ENCODE measurements at places on chromosomes 5 and 9. TPM values are rescaled to one million over a fixed set of nuclear protein-coding genes. Genes with fewer than 3 reads are reported as not detected.

- no peak for DNase-seq
These were observed 129.4 kb downstream of the BASP1 start for GRCh38 chr5:17346811-17347210.

GRCh38 chr5:72486371-72486770, 20.8 kb downstream of the ZNF366 start:
- no peak for DNase-seq

GRCh38 chr9:1048231-1048619, 1.9 kb upstream of the DMRT2 start:
- no peak for DNase-seq

DNA sequence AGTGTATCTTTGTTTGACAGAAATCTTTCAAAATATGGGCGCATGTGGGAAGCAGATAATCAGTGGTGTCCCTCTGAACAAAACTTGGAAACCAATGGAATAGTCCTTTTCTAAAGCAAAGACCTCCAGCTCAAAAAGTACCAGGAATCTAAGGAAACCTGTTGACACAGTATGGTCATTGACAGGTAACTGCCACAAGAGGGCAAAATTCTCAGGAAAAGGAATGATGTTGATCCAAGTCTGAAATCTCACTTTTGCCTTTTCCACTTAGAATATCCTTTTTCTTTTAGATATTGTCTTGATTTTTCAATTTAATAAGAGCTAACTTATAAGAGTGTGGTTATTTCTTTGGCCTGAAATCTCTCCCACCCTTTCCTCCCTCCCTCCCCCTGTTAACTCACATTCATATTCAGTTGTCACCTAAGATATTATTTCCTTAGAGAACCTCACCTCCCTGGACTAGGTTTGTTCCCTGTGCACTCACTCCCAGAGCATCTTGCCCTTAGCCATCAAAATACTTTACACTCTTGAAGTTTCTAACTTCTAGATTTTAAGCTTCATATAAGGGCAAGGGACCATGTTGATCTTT, 59.0 kb upstream of the BARX1 start:
- DNase-seq, result no peak

GRCh38 chr5:83104021-83104420, 26.7 kb downstream of the XRCC4 start:
- no peak for DNase-seq

DNA sequence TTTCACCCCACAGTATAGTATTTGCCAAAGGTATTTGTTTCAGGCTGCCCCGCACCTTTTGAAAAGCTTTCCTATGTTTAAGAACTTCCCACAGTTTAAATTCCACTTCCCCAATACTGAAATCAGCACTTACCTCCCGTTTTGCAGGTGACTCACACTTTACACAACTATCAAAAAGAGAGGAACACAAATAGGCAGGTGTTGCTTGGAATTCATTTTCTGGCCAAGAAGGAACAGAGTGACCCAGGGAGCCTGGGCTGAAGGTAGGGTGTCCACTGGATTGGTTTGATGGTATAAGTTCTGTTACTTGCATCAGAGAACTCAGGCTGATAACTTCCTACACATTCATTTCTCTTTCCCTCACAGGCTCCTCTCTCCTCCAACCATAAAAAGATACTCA, 60.1 kb upstream of the SLC30A5 start:
- DNase-seq, result no peak

DNA sequence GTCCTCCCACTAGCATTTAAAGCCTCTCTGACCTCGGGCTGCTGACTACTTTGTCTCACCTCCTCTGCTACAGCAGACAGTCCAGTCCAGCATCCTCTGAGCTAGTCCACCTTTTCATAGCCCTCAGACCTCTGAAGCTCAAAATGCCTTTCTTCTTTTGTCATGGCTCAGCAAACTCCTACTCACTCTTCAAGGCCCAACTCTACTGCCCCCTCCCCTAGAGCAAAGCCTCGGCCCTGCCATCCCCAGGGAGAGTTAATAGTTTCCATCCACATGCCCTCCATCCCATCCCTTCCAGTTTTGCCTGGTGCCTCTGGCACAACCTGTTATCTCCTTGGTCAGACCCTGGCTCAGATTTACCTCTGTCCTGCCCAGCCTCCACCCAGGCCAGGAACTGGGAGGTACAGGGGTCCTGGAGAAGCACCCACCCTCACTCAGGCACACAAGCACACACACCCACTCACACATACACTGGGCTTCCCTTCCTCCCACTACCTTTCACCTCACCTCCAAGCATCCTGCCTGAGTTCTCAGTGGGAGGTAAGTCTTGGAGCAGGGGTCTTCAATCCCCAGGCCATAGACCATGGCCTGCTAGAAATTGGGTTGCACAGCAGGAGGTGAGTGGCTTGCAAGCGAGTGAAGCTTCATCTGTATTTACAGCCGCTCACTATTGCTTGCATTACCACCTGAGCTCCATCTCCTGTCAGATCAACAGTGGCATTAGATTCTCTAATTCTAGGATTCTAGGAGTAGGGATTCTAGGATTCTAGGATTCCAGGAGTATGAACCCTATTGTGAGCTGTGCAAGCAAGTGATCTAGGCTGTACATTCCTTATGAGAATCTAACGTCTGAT, 18.1 kb downstream of the PDLIM4 start:
- DNase-seq, result no peak

GRCh38 chr9:20985851-20986600, 45.4 kb downstream of the HACD4 start:
- DNase-seq, result no peak

DNA sequence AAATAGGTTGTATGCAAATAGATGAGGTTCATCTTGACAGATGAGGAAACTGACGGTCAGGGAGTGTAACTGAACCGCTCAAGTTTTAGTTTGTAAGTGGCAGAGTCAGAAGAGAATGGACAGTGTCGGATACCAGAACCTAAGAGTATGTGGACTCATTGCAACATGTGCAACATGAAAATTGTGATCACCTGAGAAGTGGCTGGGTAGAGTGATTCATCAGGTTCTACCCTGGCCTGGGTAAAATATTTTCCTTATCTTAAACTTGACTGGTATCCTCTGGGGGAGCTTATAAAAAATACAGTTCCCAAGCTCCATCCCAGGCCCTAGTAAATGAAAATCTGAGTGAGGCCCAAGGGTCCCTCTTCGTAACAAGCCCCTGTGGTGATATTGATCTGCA, 35.2 kb upstream of the MIER3 start:
- DNase-seq, result no peak

GRCh38 chr9:131971482-131972074, 108.1 kb downstream of the MED27 start:
- DNase-seq, result no peak

- DNase-seq, result no peak
These were observed 418.0 kb downstream of the SPATA31D1 start for GRCh38 chr9:82406456-82407085.

DNA sequence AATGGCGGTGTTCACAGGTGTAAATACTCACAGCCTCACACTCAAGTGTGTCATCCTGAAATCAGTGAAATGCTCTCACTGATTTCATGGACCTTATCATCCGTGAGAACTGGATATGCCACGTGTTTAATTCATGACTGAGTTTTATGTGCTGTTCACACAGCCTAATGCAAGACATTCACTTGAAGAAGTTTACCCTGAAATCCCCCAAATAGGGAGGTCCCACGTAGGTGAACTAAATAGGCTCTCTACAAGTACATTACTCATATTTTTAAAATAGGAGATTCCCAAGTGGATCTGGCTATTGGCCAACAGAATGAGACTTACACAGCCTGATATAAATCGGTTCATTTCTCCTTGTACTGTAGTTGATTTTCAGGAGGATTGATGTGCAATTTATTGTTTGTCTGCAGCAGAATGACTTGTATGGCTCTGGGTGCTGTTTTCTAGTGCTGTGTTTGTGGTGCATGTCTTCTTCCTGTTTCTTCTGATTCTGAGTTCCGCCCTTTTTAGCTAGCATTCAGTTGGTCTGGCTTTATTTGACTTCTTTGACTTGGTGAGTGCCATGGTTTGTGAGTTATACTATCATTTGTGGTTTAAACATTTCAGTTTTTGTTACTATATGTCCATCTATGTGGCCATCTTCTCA, 25.1 kb downstream of the TRIO start:
- no peak for DNase-seq

DNA sequence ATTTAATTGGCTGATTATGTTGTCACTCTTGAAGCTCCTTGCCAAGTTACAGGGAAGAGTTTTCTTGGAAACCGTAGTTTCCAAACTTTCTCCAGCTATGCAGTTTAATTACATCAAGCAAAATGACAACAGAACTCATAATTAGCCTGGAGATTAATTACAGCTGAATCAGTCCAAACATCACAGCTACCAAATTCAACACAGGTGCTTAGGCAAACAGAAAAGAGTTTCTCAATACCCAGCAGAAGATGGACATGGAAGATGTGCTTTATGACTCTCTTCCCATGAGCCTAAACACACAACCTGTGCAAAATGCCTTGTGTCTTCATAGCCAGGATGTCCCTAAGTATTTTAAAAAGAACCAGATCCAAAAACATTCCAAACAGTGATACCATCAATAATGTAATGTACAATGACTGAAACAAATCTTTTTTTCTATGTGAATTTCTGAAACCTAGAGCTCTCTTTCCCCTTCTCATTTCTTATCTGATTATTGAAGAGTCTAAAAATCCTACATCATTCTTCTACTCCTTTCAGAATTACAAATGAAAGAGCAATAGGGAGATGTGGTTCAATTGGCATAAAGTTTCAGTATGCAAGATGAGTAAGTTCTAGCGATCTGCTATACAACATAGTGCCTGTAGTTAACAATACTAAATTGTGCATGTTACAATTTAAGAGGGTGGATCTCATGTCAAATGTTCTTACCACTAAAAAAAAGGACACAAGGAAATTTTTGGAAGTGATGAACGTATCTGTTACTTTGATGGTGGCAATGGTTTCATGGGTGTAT, 124.3 kb downstream of the RASEF start:
- DNase-seq, result no peak

- DNase-seq, result no peak
These were observed 6.2 kb downstream of the BARHL1 start for GRCh38 chr9:132588501-132589147.

DNA sequence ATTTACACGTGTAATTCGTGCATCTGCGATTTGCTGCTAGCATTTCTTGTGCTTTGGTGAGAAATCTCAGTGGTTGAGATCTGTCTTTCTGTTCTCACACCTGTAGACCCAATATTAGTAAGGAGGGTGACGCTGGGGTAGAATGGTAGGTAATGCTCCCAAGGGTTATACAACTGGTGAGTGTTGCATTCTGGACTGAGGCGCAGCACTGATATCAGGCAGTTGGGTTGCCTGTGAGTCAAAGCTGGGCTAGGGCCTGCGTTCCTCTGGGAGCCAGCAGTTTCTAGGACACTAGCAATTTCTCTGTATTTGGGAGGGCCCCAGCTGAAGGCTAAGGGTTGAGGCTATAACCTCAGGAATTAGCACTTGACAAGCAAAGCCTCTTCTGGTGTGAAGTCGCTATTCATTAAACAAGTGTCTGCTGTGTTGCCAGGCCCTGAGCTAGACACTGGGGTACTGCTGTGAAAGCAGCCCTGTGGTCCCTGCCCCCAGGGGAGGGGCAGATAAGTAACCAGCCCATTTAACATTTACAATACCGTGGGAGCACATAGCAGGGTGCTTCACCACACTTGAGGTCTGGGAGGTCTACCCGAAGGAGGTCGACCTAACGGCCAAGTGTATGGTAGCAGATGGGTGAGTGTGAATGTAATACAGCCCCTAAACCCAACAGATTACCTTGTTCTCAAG, 28.7 kb downstream of the LARP1 start:
- DNase-seq, result no peak

Gene STOML2
- 59.4 TPM for total RNA-seq

Gene SPINK6
- not detected for total RNA-seq

Gene OMD
- 6.5 TPM for total RNA-seq

Gene WDR5
- total RNA-seq, result 26.6 TPM

Gene PCDHB12
- 2.8 TPM for total RNA-seq

Gene DMRTA1
- total RNA-seq, result 1.8 TPM

Gene BRINP1
- total RNA-seq, result 1.5 TPM

Gene KCNN2
- total RNA-seq, result 2.1 TPM
